T-cell (primary cell): ENCODE measurements at places on chromosomes 5 and 9.

GRCh38 chr5:124747791-124748686 is 1.6 kb upstream of the ZNF608 start:
- no peak for DNase-seq

DNA sequence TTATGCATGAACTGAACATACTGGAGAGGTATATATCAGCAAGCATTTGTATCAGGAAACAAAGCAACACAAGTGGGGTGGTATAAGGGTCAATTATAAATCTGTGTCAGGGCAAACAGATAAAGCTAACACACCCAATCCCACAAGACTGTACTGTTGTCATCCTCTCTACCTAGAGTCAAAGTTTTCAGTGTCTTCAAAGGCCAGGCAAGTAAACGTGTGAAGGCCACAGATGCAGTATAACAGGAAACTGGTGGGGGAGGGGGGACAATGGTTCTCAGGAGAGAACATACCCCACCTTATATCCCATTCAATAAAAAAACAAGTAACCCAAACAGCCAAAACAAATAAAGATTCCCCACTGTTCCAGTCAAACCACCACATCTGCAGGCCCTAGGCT is 22.1 kb downstream of the ELP1 start:
- no peak for DNase-seq

DNA sequence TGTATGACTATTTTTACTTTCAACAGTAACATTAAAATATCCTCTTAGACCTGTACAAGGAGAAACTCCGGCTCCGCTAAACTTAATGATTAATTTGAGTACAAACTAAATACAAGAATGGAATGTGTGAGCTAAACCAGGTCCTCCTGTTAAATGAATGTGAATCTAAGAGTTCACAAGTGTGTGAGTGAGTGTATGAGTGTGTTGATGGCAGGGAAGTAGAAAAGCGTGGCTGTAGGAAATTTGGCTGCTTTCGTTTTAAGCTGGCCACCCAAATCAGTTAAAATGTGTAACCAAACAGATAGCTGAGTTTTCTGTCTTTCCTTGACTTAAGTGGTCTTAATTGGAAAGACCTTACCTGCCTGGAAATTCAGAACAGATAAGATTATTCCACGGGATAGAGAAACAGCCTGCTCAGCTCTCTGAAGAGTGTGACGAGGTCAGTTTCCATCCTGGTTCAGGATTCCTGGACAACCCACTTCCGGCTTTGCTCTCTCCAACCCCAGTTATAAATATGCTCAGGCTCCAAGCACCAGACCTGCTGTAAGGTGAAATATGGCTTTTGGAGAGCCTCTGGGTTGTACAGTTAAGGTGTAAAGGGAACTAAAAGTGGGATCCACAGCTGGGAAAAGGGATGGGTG is 908.6 kb upstream of the EDIL3 start:
- DNase-seq, result no peak

- DNase-seq, result no peak
These were observed 61.4 kb downstream of the PCDH1 start for GRCh38 chr5:141816598-141817399.

DNA sequence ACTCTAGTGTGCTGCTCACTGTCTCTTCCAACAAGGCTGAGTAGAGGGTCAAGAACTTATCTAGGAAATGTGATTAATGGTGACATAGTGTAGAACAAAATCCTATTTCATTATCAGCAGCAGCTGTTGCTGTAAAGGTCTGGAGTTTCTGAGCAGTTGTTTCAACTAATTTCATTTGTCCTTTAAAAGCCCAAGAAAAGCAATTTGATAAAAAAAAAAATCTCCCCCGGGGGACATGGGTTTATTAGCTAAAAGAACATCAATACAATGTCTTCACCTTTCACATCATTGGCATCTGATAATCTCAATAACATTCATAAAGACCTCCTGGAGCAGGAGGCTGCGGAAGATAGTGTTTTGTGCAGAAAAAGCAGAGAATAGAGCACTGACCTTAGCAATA is 468.1 kb downstream of the KCTD16 start:
- DNase-seq, result no peak

GRCh38 chr9:96333958-96334357 is 32.0 kb upstream of the HSD17B3 start:
- DNase-seq, result no peak

GRCh38 chr9:120465685-120466407 is 114.1 kb downstream of the CDK5RAP2 start:
- no peak for DNase-seq
